ENCODE measurements at places on chromosomes 5 and 9. TPM values are rescaled to one million over a fixed set of nuclear protein-coding genes. Genes with fewer than 3 reads are reported as not detected.

Gene TMEM174
- total RNA-seq: not detected

- peak; percentile 11 for DNase-seq
These were observed 51.1 kb upstream of the SH3PXD2B start for GRCh38 chr5:172505403-172505759.

DNA sequence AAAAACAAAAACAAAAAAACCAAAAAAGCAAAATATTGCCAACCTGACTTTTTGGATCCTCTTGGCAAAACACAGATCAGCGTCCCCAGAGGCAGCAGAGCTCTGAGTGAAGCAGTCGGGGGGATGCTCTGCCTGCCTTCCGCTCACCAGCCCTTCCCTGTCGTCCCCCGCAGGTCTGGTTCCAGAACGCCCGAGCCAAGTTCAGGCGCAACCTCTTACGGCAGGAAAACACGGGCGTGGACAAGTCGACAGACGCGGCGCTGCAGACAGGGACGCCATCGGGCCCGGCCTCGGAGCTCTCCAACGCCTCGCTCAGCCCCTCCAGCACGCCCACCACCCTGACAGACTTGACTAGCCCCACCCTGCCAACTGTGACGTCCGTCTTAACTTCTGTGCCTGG lies 20.7 kb downstream of the LHX2 start:
- no peak for DNase-seq

DNA sequence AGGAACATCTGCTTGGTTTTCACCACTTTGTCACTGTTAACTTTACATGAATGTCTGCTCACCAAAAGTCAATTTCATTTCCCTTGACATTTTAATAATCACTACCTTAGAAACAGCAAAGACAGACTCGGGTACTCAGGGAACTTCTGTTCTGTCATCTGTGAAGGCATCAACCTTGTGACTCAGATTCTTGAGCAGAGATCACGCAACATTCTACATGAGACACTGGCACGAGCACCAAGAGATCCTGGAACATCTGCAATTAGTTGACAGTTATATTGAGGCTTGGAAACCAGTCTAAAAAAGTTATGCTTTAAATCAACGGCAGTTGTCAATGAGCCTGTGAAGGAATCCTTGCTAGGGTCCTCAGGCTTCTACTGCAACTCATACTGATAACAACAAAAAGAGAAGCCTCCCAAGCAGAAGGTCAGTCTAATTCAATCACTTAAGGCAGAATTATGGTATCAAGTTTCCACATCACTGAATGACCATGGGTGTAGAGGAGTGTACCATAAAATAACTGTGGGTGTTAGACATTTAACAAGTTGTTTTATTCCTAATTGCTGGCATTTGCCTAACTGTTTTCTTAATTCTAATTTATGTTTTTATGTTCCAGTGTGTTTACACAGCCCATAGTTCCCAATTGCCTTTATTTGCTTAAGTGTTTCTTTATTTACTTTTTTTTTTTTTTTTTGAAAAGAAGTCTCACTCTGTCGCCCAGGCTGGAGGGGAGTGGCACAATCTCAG lies 3.3 kb upstream of the PBX3 start:
- no peak for DNase-seq

All from colonic mucosa (tissue), 4 donors.